ENCODE measurements at places on chromosomes 11 and 22.

- DNase-seq: peak; percentile 75
Measured at GRCh38 chr11:113532697-113533424, 57.7 kb upstream of the DRD2 start.

DNA sequence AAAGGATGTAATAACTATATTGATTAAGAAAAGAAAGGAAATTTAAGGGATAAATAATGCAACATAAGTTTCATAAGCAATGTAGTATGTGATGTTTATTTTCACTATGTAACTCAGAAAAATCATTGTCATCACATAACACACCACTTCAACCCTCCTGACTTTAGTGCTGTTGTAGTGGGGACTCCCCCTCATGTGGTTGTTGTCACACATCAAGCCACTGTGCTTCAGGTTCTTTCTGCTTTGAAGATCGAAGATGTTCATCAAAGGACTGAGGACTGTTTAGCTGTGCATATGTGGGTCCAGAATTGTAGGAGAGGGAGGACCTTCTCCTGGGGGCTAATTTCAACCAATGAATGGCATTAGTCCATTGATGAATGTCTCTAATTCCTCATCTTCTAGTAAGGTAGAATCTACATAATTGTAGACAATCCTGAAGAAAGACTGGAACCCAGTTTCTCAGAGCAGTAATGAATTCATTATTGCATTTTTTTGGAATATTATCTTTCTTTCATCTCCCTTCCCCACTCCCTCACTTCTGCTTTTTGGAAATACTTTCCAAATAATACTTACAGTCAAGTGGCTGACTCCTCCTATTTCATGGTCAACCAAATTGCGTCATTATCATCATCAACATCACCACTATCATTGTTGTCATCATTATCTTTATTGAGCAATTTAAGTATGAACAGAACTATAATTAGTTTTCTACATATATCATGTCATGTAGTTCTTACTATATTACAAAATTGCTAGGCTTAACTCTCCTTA, 9.8 kb upstream of the CARD16 start:
- DNase-seq: no peak

DNA sequence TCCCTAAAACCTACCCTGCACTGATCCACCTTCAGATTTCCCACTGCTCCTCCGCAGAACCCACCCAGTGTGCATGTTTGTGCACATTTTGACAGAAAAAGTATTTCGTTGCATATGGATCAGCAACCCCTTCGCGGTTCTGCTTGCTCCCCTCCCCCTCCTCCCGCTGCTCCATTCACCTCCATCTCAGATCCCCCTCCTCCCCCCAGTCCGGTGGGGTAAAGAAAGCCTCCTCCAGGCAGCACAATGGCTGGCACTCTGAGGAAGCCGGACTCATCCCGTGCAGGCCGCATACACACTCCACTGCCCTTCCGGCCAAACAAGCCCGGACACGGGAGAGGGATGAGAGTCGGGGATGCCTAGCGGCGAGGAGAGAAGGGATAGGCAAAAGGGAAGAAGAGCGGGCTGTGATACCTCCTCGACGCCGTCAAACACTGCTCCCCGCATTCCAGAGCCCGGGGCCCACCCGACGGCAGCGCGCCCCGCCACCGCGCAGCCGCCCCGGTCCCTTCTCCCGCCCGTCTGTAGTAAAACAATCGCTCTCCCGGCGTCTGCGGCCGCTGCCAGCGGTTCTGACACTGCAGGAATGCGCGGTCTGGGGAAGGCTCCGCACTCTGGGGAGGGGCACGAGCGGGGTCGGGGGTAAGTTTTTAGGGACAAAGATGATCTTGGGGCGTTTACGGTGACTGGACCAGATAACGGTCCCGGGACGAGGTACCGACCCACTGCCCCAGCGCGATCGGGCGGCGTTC, 915 bp downstream of the FEZ1 start:
- peak; percentile 9 for DNase-seq

DNA sequence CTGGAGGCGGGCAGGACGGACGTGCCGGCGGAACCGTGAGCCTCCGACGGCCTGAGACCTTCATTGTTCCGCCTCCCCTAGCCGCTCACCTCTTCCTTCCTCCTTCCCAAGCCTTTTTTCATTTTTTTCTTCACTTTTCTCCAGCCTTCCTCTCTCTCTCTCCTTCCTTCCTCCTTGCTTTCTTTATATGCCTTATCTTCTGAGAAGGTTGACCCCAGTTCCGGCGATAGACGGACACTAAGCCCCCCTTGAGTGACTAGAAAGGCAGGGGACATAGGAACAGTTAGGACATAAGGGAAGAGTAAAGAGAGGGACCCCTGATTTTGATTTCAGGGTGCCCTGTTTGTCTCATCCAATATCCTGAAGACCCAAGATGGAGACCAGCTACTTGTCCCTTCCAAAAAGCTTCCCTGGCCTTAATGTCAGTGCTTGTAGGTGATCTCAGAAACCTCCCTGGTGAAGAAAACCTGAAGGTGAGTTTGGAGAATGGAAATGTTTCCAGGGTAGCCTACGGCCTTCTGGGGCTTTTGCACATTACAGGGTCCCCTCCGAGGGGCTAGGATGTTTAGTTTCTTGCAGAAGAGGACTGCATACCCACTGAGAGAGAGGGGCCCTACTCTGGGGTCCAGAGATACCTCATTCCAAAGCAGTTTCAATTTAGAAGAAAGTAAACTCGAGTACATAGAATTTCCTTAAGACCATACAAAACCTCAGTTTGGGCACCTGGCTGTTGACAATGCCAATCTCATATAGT, 3.5 kb downstream of the ADM start:
- DNase-seq: no peak

DNA sequence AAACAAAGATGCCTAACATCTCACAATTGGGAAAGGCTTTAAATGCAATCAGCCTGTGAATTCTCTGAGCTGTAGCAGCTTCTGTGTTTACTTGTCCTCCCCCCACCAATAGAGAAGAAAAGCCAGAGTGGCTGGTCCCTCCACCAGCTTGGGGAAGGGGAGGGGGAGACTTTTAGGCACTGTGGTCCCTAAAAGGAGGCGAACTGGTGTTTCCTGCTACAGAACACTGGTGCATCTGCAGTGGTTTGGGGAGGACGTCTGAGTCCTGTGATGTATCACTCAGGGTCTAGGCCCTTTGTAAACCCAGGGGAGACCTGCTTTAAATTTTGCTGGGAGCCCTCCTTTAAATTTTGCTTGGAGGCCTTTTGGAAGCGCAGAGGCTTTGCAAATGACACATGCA, 16.9 kb downstream of the TNRC6B start:
- no peak for DNase-seq

GRCh38 chr22:41636467-41636866, 15.4 kb downstream of the XRCC6 start:
- DNase-seq: no peak

DNA sequence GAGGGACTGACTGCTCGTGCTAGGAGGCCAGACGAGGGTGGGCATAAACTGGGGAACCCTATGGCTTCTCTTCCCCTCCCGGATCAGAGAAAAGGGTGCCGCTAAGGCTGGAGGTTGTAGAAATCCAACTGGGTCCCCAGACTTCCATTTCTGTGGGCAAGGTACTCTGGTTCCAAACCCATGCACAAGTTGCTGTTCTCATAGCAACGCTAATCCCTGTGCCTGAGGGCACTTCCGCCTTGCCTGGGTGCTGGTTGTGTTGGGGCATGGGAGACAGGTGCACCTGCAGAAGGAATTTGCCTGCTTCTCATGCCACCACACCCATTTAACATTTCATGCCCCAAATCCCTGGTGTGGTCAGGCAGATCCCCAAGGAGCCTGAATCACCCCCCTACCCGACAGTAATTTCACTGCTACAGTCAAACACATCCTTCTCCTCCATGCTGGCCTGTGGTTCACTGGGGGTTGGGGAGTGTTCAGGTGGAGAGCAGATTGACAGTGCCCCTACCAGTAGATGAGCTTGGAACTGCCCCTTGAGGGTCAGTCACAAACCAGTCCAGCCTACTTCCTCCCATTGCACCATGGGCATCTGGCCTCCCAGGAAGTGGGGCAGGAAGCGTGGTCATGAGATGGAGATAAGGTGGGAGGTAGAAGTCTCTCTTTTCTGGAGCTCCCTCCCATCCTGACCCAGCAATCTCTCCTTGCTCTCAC, 1.2 kb downstream of the C2CD2L start:
- DNase-seq: peak; percentile 65

GRCh38 chr11:6694229-6694535, 11.0 kb upstream of the MRPL17 start:
- DNase-seq: no peak

DNA sequence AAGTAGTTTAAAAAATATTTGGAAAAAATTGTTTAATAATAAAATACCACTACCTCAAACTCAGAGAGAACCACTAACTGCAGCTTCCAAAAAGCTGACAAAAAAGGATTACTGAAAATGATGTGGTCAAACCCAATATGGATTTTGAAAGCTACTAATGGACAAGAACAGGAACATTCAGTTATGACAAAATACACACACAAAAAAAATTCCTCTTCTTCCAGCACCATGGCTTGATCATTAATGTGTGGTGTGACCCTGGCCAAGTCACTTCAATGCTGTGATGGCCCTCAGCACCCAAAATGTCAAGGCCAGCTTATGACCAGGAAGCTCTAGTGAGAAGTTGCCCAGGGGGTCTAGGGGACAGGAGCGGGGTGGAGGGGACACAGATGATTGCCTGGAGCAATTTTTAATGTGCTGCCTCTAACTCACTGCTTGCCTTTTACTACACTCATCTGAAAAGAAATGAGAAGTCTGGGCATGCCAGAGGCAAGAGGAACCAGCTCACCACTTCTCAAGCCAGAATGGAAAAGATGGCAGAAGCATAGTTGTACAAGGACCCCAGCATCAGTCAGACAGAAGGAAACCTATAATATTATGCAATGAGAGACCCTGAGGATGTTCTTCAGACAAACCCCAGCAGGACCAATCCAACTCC, 2.2 kb downstream of the SMCO4 start:
- no peak for DNase-seq

DNA sequence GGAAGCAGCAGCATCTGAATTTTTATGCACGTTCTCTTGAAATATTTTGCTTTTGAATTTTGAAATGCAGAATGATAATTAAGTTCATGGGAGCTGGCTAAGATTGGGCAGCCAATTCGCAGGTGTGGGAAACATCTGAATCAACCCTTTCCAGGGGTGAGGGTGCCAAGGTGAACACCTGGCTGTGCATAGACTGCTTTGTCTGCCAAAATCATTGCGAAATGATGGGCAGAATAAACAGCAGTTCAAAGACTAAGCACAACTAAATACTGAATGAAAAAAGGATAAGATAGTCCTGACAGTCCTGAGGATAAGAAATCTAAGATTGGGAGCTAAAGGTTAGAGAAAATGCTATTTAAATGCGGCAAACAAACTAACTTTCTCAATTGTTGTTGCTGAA, 813.3 kb upstream of the RAG2 start:
- DNase-seq: no peak

DNA sequence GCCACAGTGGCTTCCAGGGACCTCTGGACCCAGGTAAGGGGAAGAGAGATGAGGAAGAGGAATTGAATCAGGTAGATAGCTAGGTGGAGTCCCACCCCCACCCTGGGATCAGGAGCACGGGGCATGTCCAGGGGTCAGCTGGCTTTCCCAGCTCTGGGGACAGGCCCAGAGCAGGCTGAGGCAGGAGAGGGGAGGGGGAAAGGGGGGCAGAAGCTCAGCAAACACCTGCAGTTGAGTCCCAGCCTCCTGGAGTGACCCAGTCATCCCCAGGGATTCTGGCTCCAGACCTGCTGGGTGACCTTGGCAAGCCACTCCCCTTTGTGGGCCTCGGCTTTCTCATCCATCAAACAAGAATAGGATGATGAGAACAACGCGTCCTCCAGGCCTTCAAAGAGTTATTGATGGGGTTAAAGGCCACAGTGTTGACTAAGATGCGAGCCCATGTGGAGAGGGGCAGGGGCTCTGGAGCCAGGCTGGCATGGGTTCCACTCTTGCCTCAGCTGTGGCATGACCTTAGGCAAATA, 16.0 kb downstream of the STARD10 start:
- DNase-seq: peak; percentile 48

All from mucosa of descending colon (tissue), 3 donors.